Activated CD4-positive, CD25-positive, alpha-beta regulatory T cell treated with anti-CD3 and anti-CD28 coated beads, Interleukin-2, amount 50 U/mL, for 16 hours (primary cell): ENCODE measurements at places on chromosomes 6 and 20.

- DNase-seq = no peak
These were observed 47.9 kb downstream of the GNAS start for GRCh38 chr20:58900397-58900796.

GRCh38 chr6:142313284-142313683, 11.5 kb downstream of the ADGRG6 start:
- DNase-seq = no peak

- peak; percentile 26 for DNase-seq
These were observed 18.6 kb downstream of the TAB2 start for GRCh38 chr6:149335924-149336608.

- DNase-seq = peak; percentile 98
These were observed 470 bp downstream of the BRPF3 start for GRCh38 chr6:36196880-36197548.
